Peyer's patch (tissue), 4 donors: ENCODE measurements at places on chromosomes 4 and X. TPM values are rescaled to one million over a fixed set of nuclear protein-coding genes. Genes with fewer than 3 reads are reported as not detected.

Gene SLC7A11
- total RNA-seq, result 0.80 TPM

Gene SSX4
- not detected for total RNA-seq

DNA sequence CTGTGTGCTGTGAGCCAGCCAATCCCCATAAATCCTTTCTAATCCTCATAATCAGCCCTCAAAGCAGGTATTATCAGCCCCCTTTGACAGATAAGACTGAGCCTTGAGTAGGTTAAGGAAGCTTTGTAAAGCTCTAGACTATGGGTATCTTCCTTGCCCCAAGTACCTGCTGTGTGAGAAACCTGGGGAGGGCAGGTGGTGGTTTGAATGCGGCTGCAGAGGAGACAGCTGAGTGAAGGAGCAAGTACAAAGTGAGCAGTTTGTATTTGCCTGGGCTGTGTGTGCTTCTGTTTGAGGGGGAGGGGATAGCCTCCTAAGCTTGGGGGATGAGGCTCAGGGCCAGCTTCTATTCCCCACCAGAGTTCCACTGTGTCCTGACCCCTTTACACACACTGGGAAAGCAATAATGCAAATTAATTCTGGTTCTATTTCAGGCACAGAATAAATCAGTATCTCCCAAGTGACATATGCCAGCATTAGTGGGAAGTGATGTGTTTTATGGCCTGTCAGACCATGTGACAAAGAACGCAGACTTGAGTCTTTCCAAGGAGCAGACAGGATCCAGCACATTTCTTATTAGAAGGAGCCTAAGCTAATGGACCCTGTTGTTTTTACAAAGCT lies 63.5 kb downstream of the EVC start:
- DNase-seq, result no peak

DNA sequence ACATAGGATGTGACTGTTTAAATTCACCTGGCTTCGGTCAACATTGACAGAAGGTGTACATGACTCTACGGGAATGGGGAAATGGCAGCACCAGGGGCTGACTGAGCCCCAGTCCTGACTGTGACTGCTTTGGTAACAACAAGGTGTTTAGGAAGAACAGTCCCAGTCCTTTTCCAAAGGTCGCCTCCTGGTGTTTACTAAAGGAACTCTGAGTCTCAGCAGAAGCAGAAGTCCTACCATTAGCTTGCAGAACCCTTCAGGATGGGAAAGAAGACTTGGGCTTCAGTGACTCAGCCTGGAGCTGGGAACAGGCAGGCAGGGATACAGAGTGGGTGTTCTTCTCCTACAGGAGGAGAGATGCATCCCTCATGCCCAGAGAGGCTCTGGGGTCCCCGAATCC lies 103.3 kb downstream of the MGST2 start:
- DNase-seq, result no peak
